ENCODE measurements at places on chromosomes 12 and 14.

- DNase-seq, result no peak
Observed at GRCh38 chr12:101957252-101957959, 80.0 kb downstream of the DRAM1 start.

DNA sequence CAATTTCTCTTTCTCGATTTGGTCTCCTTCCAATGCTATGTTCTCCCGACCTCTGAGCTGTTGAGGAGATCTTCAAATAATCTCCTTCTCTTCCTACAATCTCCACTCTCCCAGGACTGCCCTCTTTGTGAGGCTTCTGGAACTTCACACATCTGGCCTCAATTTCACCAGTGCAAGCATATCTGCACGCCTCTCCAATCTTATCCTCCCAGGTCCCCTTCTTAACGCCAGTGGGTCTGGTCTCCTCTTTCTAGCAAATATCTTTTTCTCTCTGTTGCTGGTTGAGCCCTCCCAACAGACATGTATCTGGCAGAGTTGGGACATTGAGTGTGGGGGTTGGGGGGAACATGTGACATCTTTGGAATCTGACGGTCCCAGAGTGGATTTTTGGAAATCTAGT, 17.9 kb downstream of the RTL1 start:
- DNase-seq, result no peak

GRCh38 chr12:95643256-95643655, 92.0 kb upstream of the USP44 start:
- no peak for DNase-seq

- DNase-seq, result no peak
Observed at GRCh38 chr14:102901633-102902032, 20.8 kb upstream of the AMN start.

- DNase-seq, result no peak
Observed at GRCh38 chr14:106813477-106813823, 1287.1 kb downstream of the TMEM121 start.

DNA sequence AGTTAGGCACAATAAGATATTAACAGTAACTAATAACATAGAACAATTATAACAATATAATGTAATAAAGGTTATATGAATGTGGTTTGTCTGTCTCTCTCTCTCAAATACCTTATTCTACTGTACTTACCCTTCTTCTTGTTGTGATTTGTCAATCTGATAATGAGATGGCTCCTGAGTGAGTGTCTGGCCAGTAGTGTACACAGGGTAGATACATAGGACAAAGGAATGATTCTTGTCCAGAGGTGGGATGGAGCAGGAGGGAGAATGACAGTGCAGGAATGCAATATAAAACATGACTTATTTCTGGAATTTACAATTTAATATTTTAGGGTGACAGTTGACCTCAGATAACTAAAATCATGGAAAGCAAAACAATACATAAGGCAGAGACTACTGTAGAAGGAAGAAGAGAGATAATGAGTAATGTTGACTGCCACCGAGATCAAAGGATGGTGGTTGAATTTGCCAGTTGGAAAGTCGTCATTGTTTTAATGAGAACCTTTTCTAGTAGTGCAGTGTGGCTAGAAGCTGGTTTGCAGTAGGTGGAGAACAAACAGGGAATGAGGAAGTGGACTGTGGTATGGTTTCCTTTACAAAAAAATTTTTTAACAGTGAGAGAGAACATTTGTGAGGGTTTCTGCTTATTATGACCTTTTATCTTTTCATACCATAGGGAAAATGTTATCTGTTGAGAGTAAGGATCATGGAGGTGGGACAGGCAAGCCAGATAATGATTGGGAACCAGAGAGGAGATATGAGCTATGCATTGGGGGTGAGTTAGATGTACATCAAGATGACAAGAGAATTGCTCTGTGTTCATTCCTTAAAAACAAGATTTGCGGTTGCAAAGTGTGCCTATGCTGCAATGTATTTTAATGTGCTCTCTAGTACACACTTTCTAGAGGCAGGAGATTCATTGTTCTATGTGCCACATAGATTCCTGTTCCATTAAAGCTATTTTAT, 458.3 kb downstream of the BTG1 start:
- DNase-seq, result peak; percentile 1

DNA sequence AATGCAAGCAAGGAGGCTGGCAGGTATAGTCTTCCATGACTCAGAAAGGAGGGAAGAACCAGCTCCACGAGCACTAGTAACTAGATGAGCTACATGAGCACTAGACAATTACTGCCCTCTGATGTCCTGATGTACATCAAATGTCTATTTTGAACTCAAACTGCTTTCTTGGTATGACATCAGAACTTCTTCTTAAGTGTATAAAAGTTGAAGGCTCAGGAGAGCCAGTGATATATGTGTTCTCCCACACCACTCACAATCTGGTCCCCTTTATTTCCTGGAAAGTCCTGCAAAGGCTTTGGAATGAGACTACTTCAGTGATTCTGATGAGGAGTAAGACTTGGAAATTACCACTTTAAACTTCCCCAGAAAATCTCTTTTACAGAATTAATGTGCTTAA, 18.5 kb upstream of the DHRS7 start:
- DNase-seq, result no peak

DNA sequence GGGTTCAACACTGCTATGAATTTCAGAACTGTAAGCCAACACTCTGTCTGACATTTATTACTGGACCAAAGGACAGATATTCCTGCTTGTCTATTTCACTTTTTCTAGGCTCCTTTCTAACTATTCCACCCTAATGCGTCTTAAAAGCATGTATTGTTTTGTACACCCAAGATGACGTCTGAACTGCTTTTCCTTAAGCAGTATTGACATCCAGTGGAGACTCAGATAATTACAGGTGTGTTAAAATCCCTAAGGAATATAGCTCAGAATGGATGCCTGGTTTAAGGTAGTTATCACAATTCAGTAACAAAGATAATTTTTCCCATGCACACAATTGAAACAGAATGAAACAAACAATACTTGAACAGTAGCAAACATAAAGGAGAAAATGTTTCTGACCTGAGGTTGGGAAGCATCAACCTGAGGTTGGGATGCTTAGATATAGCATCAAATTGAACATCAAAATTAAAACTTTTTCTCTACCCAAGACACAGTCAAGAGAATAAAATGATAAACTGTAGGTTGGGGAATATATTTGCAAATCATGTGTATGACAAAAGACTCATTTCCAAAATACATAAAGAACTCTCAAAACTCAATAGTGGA, 93.7 kb upstream of the PTPRR start:
- no peak for DNase-seq

- DNase-seq, result no peak
Observed at GRCh38 chr12:14665354-14666348, 30.7 kb downstream of the GUCY2C start.

DNA sequence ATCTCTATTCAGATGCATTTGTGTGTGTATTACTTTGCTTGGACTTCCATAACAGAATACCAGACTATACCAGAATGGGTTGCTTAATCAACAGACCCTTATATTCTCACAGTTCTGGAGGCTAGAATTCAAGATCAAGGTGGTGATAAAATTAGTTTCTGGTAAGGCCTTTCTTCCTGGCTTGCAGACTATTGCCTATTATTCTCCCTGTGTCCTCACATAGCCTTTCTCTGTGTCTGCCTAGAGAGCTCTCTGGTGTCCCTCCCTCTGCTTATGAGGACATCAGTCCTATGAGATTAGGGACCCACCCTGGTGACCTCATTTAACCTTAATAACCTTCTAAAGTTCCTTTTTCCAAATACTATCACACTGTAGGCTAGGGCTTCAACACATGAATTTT, 106.0 kb downstream of the FAR2 start:
- no peak for DNase-seq

GRCh38 chr14:77077040-77077439, 21.0 kb upstream of the CIPC start:
- DNase-seq, result no peak

DNA sequence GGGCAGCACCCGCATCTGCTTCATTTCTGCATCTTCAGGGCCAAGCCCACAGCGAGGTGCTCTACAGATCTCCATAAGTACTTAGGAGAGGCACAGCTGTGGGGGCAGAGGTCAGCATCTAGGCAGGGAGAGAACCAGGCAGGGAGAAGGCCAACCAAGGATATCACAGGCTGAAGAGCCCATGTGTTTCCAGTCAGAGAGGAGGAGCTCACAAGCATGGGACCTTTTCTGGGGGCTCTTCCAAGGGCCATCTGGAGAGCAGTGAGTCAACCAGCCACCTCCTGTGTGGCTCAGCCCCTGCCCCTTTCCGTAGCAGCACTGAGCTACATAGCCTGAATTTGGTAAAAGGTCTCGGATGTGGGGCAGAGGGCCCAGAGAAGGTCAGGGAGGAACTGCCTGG, 78.5 kb downstream of the ARL6IP4 start:
- no peak for DNase-seq

- no peak for DNase-seq
Observed at GRCh38 chr12:49068879-49069506, 786 bp downstream of the RHEBL1 start.

- DNase-seq, result no peak
Observed at GRCh38 chr14:77980475-77981321, 180.8 kb downstream of the ADCK1 start.

GRCh38 chr14:32608857-32609256, 279.8 kb downstream of the AKAP6 start:
- DNase-seq, result no peak

- DNase-seq, result no peak
Observed at GRCh38 chr14:31371646-31372045, 48.7 kb downstream of the HEATR5A start.

GRCh38 chr14:105857826-105858675, 331.7 kb downstream of the TMEM121 start:
- DNase-seq, result no peak

DNA sequence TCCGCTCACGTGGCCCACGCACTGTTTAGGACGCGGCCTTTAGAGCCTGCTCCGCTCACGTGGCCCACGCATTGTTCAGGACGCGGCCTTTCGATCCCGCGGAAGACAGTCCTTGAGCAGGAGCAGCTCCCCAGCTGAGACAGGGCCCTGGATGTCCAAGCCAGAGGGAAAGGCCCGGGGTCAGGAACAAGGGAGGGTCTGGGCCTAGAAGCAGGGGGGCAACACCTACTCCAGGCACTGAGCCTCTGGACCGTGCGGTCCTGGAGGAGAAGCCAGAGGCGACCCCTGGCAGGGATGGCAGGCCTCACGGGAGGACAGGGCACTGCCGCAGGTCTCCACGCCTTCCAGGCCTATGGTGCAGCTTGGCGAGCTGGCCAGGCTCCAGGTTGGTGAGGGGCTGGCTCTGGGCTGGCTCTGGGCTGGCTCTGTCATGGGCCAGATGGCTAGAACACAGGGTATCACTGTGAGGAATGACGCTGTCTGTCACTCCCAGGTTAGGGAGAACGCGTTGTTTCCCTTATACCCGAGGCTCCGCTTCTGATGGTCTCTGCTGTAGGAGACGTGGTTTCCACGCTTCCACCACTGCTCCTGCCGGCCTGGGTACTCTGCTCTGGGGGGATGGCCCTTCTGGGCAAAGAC, 341.7 kb downstream of the TMEM121 start:
- DNase-seq, result no peak

DNA sequence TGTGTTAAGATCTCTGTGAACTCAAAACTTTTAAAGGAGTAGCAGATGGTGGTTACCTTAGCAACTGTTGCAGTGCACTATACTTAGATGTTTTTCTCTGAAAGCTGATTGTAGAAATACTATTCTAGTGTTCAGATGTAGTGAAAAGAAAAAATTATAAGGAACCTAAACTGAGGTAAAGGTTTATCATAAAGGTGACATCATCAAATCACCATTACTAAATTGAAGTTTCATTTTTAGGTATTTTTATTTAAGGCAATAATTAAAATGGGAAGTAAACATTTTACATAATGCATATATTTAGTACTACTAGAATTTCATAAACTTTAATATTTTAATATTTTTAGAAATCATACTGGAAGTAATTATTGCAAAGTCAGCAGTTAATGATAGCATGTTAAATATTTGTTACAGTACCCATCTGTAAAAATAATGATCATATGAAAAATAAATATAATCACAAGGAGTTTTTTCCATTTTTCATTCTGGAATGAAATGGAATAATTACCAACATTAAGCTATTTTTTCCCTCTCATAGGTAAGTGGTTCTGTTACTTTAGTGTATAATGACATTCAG, 141.1 kb upstream of the NAV3 start:
- no peak for DNase-seq

DNA sequence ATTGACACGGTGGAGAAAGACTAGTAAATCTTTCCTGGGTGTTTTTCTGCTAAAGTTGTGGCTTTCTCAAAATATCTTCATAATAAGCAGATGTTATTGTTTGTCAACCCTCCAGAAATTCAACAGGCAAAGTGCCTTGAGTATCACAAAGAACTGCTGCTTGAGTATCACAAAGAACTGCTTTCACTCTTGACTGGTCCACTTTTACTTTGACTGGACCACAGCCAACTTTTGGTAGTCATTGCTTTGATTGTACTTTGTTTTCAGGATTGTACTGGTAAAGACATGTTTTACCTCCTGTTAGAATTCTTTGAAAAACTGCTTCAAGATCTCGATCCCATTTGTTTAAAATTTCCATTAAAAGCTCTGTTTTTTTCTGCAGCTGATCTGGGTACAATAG, 62.6 kb downstream of the PDZRN4 start:
- DNase-seq, result no peak

- no peak for DNase-seq
Observed at GRCh38 chr14:32764131-32764530, 174.5 kb upstream of the NPAS3 start.

GRCh38 chr14:76742966-76743365, 18.3 kb upstream of the VASH1 start:
- no peak for DNase-seq

DNA sequence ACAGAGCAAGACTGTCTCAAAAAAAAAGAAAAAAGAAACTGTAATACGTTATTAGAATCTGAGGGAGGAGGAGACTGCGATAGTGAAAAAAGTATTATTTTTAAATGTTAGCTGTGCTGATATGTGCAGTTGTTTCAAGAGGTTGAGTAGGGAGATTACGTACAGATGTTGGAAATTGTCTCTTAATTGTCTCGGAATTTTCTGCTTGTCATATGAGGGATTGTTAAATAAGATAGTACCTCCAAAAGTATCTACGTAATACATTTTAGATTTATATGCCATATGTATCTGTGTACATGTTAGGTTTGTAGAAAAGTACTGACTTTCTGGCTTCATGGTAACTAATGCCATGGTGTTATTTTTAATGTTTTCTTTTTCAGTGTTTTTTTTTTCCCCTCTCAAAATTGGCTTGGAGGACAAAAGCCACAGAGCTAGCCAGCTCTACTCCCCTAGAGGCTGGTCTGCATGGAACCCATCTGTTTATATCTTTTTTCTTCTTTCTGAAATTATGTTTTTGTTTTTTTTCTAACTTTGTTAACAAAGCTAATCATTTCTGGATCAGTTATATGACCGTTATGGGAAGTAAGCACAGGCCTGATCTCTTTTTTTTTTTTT, 3.4 kb downstream of the RIMKLB start:
- DNase-seq, result no peak

All from stimulated activated CD8-positive, alpha-beta memory T cell treated with anti-CD3 and anti-CD28 coated beads, Interleukin-15, amount 100 ng/mL, for 48 hours (primary cell).